ENCODE measurements at places on chromosomes 5 and 9.

DNA sequence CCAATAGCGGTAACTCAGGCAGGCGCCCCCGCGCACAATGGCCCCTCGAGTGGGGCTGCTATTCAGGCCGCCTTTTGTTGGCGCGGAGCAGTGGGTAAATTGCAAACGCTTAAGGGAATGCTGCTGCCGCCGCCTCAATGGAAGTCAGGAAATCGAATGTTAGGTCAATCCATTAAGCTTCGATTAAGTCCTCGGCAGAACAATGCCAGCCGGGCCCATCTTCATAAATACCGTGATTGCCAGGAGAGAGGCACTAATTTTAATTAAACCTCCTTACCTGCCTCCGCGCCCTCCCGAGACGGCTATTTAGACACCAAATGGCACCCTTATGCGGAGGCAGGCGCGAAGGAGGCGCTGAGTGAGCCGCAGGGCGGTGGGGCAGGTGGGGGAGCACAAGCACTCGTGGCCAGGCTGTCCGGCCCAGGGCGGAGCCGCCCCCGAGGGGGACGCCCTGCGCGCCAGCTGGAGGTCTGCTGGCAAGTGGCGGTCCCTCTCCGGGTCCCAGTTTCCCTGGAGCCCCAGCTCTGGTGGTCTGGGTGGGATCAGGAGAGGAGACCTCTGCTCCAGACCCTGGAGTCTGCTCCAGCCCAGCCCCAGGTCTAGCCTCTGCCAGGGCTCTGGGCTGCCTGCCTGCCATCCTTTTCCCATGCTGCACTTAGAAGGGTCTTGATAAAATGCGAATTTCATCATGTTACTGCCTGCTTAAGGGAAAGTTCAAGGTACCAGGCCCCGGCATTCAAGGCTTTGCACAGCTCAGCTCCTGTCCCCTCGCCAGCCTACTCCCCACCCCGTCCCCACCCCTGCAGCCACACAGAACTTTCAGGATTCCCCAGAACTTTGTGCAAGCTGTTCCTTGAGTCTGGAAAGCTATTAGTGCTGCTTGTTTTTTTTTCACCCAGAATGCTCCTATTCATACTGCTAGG lies 19.7 kb downstream of the NR5A1 start:
- DNase-seq = no peak

DNA sequence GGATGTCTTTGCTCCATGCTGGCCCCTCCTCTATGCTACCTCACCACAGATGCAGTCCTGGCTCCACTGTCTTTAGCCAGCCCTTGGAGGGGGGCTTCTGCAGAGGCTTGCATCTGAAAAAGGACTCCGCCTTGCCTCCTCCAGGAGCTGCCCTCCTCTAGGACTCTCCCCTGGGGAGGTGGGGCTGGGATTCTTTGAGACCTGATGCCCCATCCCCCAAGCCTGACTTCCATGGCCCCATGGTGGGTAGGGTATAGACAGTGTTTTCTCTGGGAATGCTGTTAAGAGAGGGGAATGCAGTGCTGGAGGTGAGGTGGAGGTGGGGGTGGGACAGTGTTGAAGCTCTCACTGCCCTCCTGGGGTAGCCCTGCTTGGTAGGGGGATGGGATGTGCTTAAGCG lies 14.3 kb downstream of the JADE2 start:
- DNase-seq = no peak

- DNase-seq = no peak
These were observed 137.5 kb downstream of the C5orf15 start for GRCh38 chr5:133830911-133831310.

DNA sequence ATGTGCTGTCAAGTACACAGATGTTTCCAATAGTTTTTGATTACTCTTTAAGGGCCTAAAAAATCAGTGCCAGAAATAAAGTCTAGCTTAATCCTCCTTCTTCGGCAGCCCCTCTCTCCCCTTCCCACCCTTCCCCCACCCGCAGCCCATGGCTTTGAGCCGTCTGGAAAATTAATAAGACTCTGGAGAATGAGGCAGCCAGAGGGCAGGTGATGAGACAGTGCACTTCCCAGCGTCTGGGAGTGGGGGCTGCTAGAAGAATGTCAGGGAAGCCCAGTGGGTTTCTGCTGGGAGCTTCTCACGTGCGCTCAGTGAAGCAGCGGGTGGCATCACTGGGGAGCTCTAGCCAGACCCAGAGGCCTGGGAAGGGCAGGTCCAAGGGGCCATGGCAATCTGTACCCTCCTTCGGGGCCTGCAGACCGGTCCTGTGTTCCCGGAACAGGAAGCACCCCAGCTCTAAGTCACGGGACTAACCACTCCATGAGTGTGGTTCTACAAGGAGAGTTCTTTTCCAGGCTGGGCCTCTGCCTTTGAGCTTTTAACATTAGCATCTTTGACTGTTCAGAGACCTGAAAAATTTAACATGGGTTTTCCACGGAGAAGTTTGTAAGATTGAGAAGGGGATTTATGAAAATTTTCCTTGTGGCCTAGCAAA lies 164.8 kb upstream of the OTULINL start:
- no peak for DNase-seq

DNA sequence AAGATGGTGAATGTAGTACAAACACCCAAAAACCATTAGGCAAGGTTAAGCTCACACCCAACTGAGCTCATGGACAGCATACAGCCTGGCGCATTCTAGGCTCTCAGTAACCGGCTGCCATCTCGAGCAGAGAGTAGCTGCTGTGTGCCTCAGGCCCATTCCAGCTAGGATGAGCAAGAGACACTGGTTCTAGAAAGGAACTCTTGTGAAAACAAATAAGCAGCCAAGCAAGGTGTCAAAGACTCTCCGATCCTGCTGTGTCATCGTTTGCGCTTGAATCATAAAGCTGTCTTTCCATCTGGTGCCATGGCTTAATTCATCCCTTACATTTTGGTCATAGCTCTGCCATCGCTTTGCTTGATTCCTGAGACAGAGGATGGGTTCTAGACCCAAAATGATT lies 135.4 kb upstream of the MSX2 start:
- no peak for DNase-seq

GRCh38 chr5:111511831-111512374 lies 432 bp downstream of the STARD4 start:
- DNase-seq = no peak

DNA sequence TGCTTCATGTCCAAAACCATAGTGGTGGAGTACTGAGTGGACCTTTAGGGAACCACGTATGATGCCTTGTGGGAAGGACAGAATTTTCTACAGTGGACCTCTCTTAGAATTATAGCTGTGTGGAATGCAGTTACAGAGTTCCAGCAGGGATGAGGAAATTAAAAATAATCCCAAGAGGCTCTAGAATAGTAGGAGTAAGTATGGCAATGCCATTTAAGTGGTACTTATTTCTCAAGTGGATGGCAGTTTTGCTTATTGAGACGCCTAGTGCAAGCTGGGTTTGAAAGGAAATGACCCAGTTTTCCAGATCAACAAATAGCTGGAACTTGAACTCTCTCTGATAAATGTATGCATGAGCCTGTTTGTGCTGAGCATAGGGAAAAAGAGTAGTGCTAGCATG lies 431.6 kb downstream of the PRR16 start:
- DNase-seq = no peak

- no peak for DNase-seq
These were observed 56.5 kb upstream of the PCSK1 start for GRCh38 chr5:96489532-96489931.

- no peak for DNase-seq
These were observed 36.4 kb upstream of the ANGPTL2 start for GRCh38 chr9:127158786-127159324.

GRCh38 chr9:16293610-16294009 lies 576.9 kb downstream of the BNC2 start:
- DNase-seq = no peak

DNA sequence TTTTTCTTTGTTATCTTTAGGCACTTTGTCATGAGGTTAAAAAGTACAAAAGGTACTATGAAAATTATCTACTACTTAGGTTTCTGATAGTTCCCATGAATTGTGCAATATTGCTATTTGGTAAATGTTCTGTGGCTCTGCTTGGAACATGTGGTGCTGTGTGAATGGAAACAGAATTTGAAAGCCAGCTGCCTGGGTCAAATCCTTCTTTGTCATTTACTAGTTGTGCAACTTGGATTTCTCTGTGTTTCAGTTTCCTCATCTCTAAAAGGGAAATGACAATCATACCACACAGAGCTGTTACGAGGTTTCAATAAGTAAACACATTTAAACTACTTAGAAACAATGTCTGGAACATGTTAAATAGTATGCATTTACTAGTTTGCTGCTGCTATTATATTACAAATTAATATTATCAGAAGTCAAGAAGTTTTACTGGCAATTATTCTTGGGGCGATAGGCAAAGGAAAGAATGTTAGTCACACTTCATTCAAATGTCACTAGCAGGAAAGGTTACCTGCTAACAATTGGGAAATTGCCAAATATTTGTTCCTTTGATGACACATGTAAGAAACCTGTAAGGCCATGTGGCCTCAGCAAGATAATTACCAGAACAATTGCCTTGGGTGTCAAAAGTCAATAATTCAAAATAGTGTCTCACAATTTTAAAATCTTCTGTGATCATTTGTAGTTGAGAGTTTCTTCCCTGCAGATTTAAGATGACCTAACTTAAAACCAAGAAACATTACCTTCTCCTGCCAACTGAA lies 184.8 kb downstream of the KIAA0825 start:
- DNase-seq = no peak

DNA sequence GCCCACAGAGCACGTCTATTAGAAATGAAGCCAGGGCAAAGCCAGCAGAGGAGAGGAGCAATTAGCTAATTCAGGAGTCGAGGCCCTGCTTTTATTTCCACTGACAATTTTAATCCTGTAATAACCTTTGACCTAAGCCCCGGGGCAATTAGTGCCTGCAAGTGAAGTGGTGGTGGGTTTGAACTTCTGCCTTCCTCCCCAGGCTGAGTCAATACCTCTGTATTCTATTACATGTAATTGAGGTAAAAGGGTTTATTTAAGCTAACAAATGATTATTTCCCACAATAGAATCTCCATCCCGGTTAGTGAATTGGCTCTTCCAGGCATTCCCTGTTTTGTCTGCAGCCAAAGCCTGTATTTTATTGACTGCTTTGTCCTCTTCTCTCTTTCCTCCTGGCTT lies 49.9 kb downstream of the FGF18 start:
- no peak for DNase-seq

- DNase-seq = no peak
These were observed 308.9 kb upstream of the MPDZ start for GRCh38 chr9:13588151-13589033.

DNA sequence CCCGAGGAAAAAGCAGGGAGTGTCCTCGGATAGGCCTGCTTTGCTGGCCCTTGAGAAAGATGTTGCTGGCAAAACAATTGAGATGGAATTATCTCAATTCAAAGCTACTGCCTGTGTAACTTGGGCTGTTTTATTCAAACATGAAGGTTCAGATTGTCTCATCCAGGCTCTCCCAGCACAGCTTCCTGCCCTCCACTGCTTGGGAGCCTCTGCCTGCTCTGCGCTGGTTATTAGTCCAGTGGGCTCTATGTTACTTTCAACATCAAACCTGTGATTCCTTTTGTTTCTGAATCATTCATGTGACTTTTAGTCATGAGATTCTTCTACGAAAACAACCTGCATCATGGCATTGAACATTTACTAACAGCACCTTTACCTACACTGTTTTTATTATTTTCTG lies 123.2 kb downstream of the SNCAIP start:
- DNase-seq = no peak

- peak; percentile 33 for DNase-seq
These were observed at the start of gene SLCO4C1 for GRCh38 chr5:102296178-102296817. Gene SLCO4C1 (minus strand): TSS chr5:102296284. CDS start chr5:102296262, 22 bp downstream.
